Dermis microvascular lymphatic vessel endothelial cell (primary cell): ENCODE measurements at places on chromosomes 1 and 21. TPM values are rescaled to one million over a fixed set of nuclear protein-coding genes. Genes with fewer than 3 reads are reported as not detected.

The GATAD2B gene
- total RNA-seq, result 4.0 and 6.2 TPM in 2 replicates

The MARK1 gene
- total RNA-seq, result 1.4 and 2.4 TPM in 2 replicates

The A3GALT2 gene
- not detected in 2 replicates for total RNA-seq

The ADGRB2 gene
- 0.26 and 0.51 TPM in 2 replicates for total RNA-seq

The ZBTB37 gene
- 2.1 and 3.2 TPM in 2 replicates for total RNA-seq

The LIN28A gene
- not detected in 2 replicates for total RNA-seq

The DIO1 gene
- total RNA-seq, result not detected in 2 replicates

The GJA9 gene
- total RNA-seq, result not detected in 2 replicates

The SOX13 gene
- total RNA-seq, result 7.4 and 8.9 TPM in 2 replicates

The MR1 gene
- 1.5 and 1.9 TPM in 2 replicates for total RNA-seq

The CLIC6 gene
- not detected in 2 replicates for total RNA-seq

The PHLDA3 gene
- 20.4 and 28.6 TPM in 2 replicates for total RNA-seq

The SLC9C2 gene
- total RNA-seq, result not detected in 2 replicates

The AMY2A gene
- under 0.01 TPM in 1 of 2 replicates, not detected in the other for total RNA-seq

The TFAP2E gene
- 0.13 TPM in 2 replicates for total RNA-seq

The RRP1 gene
- 12.6 and 15.6 TPM in 2 replicates for total RNA-seq

The SH2D1B gene
- total RNA-seq, result 0.13 TPM in 1 of 2 replicates, not detected in the other

The DISC1 gene
- 4.5 and 6.2 TPM in 2 replicates for total RNA-seq

The LDLRAD1 gene
- not detected in 2 replicates for total RNA-seq

The NHLH1 gene
- under 0.01 TPM in 1 of 2 replicates, not detected in the other for total RNA-seq

The RHD gene
- total RNA-seq, result 0.13 and 0.25 TPM in 2 replicates

The IL19 gene
- total RNA-seq, result not detected in 2 replicates

The GBP6 gene
- total RNA-seq, result not detected in 2 replicates

The OR2T33 gene
- not detected in 2 replicates for total RNA-seq

The PGLYRP4 gene
- not detected in 2 replicates for total RNA-seq
